Activated T-cell treated with anti-CD3 and anti-CD28 coated beads, Interleukin-2, amount 50 U/mL, for 72 hours (primary cell): ENCODE measurements at places on chromosomes 6 and 20. TPM values are rescaled to one million over a fixed set of nuclear protein-coding genes. Genes with fewer than 3 reads are reported as not detected.

HDGFL1 gene
- not detected for total RNA-seq

CYB5R4 gene
- 26.7 TPM for total RNA-seq

RAB44 gene
- 0.05 TPM for total RNA-seq

TRIM31 gene
- total RNA-seq, result 0.12 TPM

HCK gene
- 1.1 TPM for total RNA-seq

BTNL2 gene
- total RNA-seq, result not detected

RCAN2 gene
- total RNA-seq, result 7.4 TPM

EEF1E1 gene
- total RNA-seq, result 39.3 TPM

ZKSCAN8 gene
- 29.8 TPM for total RNA-seq

ENPP5 gene
- 0.16 TPM for total RNA-seq

GID8 gene
- 47.2 TPM for total RNA-seq

NAA20 gene
- 72.5 TPM for total RNA-seq

PDE7B gene
- 4.2 TPM for total RNA-seq
